Fibroblast of skin of right biceps (primary cell): ENCODE measurements at places on chromosomes 7 and 10.
A peak's percentile ranks its signal among the peaks of the same experiment; 100 is the strongest.

DNA sequence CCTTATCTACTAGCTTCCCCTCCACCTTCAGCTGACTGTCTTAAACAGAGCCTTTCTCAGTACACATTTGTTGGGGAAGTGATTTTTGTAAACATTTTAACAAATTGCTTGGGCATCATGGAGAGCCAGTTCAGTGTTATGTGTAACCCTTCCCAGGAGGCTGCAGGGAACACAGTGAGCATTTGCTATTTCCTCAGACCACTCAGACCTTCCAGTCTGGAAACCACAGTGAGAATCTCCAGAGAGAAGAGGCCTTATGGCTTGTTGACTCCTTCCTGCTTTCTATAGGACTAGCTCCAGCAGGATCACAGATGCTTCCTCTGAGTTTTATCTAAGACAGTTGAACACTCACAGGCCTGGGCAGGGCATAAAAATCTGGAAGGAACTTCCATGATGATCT, 409.8 kb upstream of the NPVF start:
- DNase-seq = no peak

DNA sequence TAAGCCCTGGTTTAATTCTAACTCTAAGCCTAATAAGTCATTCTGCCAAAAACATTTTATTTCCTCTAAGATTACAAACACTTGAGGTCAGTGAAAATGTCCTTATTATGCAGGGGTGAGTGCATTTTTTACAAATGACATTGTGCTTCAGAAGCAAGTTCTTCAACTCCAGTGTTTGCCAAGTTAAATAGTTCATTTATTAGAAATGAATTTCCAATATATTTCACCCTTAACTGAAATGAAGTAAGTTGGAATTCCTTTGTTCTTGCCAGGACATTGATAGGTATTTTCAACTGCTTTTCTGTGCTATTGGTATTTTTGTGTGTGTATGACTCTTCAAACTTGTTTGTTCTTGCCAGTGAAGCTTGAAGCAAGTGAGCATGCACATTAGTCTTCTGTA, 89.5 kb upstream of the CCDC6 start:
- no peak for DNase-seq

GRCh38 chr7:19958309-19958896, 185.0 kb upstream of the TMEM196 start:
- DNase-seq = peak; percentile 90

DNA sequence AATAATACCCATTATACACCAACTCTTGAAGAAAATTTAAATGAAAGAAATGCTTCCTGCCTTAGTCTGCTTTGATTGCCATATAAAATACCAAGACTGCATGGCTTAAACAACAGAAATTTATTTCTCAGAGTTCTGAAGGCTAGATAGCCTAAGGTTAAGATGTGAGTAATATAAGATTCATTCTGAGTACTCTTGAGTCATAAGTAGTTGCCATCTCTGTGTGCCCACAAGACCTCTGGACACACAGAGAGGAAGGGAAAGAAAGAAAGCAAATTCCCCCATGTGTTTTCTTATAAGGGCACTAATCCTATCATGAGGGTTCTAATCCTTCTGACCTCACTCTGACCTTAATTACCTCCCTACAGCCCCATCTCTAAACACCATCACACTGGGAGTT, 201.2 kb downstream of the PTN start:
- DNase-seq = peak; percentile 35

DNA sequence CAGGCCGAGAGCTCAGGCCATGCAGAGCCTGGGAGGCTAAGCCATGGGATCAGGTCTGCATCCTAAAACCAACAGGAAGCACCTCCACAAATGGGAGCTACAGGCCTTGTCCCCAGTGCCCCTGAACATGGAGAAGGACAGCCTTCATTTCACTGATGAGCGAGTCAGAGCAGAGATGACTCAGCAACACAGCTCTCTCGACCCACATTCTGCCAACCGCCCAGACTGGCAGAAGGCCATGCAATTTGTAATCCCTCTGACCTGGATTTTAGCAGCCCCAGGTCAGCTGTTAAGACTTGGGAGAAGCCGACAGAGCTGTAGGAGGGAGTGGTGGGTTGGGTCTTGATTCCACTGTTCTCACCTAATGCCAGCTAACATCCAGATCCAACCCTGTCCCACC, 25.5 kb downstream of the VOPP1 start:
- peak; percentile 87 for DNase-seq

GRCh38 chr10:96665306-96665705, 55.0 kb downstream of the PIK3AP1 start:
- DNase-seq = peak; percentile 44

DNA sequence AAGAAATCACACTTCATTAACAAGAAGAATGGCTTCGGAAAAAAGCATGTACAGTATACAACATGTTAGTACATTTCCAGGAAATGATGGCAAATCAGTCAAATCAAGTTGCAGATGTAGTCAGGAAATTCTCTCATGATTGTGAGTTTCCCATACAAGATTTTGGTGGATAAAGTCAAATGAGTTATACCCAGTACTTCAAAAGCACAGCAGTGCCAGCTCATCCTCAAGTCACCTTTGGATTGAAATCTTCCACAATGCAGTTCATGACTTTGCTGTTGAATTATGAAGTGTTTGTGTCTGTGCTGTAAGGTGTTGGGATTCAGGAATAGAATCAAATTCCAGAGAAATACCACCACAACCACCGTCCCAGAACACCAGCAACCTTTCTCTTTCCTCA, 301.3 kb upstream of the BMPER start:
- peak; percentile 16 for DNase-seq

GRCh38 chr10:130076681-130077080, 33.9 kb downstream of the C10orf143 start:
- DNase-seq = no peak
